NCI-H460 (cell line): ENCODE measurements at places on chromosomes 4 and X.

DNA sequence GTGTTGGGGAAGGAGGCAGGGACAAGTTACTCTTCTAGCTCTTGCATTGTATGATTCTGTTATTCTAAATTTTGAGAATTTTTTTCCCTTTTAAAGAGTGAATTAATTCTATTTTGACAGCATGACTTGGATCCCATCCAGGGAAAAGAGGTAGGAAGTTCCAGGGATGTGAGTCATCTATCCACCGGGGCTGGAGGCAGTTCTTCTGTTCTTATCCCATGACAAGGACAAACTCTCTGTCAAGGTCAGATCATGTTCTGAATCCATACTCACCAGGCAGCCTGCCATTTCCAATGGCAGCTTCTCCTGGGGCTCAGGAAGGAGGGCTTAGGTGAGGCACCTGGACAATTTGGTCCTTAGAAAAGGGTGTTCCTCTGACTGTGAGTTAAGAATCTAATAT lies 132.0 kb upstream of the MED14 start:
- DNase-seq = no peak

DNA sequence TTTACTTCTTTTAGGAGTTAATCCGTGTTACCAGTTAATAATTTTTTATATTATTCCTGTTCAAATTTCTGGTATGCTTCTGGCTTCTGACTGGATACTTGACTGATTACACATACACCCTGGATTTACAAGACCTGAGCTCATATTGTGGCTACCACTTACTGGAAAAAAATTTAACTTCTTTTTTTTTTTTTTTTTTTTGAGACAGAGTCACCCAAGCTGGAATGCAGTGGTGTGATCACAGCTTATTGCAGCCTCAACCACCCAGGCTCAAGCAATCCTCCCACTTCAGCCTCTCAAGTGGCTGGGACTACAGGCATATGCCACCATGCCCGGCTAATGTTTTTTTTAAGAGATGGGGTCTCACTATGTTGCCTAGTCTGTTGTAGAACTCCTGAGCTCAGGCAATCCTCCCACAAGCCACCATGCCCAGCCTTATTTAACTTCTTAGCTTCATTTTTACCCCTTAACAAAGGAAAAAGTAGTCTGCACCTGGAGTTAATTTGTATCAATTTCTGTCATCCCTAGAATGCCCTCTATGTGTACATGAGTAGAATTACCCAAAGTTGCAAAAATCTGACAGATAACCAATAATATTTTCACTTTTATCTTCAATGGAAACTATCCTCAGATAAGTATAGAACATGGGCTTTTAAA lies 50.3 kb downstream of the TMEM165 start:
- DNase-seq = no peak

DNA sequence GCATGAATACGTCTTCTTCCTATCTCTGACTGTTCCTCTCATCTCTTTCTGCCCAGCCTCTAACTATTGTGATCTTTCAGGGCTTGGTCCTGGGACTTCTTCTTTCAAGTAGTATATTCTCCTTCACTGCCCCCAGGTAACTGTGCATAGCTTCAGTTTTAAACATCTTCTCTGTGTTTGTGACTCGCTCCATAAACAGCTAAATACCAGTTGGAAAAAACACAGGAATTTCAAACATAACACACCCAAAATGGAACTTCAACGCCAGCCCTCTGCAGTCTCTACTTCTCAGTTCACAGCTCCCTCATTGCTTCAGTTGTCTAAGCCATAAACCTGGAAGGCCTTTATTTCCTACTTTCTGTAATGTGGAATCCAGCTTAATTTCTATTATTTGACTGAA lies 16.6 kb downstream of the TRIML2 start:
- no peak for DNase-seq

GRCh38 chrX:1327651-1328304 lies 8.8 kb upstream of the IL3RA start:
- DNase-seq = no peak

DNA sequence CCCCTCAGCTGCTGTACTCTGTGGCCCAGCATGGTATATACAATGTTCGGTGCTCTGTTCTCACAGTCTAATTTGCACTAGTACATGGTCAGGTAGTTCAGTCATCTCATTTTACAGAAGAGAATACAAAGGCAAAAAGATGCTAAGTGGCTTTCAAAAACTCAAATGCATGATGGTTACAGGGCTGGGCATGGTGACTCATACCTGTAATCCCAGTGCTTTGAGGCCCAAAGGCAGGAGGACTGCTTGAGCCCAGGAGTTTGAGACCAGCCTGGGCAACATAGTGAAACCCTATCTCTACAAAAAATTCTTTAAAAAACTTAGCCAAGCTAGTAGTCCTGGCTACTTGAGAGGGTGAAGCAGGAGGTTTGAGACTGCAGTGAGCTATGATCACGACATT lies 210.5 kb upstream of the KIT start:
- DNase-seq = no peak

DNA sequence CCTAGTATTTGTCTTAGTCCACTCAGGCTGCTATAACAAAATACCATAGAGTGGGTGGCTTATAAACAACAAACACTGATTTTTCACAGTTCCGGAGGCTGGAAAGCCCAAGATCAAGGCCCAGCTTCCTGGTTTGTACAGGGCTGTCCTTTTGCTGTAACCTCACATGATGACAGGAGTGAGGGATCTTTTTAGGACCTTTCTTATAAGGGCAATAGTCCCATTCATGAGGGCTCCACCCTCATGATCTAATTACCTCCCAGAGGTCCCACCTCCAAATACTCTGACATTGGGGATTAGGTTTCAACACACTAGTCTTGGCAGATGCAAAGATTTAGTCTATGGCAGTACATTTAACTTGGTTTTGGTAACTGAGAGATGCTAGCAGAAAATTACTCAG lies 20.9 kb downstream of the GPAT3 start:
- no peak for DNase-seq

- DNase-seq = no peak
Measured at GRCh38 chr4:76198411-76199237, 15.0 kb downstream of the SCARB2 start.
